H1 (cell line): ENCODE measurements at places on chromosomes 7 and 10.

DNA sequence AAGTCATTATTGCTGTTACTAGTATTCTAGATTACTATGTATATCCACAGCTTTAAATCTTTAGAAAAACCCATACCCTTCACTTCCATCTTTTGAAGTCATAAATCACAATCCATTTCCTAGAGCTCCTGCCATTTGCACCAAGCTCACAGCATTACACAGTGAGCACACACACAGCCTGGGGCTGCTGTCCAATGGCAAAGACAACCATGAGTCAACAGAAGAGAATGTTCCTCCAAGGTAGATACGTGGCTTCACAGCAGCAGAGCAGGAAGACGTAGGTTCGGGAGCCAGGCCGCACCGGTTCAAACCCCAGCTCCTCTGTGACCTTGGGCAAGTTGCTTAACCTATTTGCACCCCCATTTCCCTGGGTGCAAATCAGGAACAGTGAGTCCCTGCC is 234.6 kb downstream of the DIP2C start:
- no peak for DNase-seq

DNA sequence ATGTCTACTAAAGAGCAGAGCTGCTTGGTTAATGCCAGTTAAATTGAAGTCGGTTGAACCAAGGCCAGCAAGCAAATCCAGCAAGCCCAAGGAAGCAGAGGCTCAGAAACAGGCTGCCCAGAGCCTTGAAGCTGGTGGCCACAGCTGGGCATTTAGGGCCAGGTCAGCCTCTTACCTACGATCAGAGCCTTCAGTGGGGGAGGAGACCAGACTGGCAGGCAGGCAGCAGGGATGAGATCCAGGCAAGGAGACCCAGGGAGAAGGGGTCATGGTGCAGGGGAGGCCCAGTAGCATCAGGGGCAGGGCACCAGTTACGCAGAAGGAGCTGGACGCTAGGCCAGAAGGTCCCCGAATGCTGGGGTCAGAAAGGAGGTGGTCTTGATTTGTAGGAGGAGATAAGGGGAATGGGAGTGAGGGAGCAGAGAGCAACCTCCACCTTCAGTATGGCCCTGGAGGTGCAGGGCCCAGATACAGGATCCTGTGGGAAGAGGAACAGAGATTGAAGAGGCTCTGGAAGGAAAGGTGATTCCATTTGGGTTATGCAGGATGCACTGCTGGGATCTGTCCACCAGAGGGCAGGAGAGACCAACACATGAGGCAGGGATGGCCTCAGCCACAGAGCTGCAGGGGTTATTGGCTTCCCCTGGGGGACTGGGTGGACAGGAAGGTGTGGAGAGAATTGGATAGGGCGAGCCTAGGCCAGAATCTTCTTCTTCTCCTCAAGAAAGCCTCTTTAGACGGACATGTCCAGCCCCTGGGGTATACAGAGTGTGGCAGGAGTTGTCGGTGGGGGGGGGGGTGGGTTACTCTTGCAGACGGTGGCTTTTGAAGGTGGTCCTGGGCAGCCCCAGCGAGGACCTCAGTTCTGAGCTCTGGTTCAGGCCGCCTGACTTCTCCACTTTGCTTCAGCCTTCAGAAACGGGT is 132.6 kb upstream of the PODXL start:
- peak; percentile 95 for DNase-seq

DNA sequence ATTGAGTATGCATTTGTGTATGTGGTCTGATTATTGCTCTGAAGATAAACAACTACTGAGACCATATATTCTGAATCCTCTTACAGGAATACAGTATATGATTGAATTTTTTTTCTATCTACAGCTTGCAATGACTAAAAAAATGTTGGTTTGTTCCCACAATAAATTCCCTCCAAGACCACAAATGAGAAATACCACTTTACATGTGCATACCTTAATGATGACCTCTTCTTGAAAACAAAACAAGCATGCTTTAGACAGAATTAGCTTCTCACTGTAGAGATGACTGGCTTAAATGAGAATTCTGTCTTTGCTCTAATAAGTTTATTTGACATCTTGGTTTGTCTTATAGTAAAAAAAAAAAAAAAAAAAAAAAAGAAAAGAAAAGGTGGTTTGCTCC is 241.5 kb downstream of the PCDH15 start:
- no peak for DNase-seq

DNA sequence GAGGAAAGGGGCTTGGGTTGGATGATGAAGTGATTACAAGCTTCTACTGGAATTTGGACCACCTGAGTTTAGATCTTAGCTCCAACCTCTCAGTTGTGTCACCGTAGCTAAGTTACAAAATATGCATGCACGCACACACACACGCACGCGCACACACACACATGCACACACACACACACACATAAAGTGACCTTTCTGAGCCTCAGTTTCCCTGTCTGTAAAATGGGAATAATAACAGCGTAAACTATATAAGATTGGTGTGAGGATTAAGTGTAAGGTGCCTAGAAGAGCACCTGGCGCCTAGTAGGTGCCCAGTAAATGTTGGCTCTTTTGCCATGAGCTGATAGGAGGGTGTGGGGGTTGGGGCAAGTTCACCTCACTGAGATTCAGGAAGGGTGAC is 12.6 kb upstream of the AQP1 start:
- DNase-seq = no peak

GRCh38 chr7:68789597-68789996 is 808.7 kb upstream of the AUTS2 start:
- no peak for DNase-seq

DNA sequence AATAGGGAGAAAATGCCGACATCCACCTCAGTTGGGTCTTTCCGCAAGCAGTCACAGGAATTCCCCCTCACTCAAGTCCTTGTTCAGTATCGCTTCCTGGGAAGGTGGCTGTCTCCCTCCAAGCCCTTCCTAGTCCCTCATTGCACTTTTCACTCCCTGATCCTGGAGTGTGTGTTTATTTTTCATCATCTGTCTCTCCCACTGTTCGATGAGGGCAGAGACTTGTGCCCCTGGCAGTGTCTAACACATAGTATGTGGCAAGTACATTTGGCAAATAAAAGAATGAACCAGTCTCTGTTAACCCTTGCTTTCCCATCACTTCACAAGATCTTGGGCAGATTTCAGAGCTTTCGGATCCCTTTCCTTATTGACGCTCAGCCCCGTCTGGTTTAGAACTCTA is 24.0 kb upstream of the CACUL1 start:
- DNase-seq = no peak

DNA sequence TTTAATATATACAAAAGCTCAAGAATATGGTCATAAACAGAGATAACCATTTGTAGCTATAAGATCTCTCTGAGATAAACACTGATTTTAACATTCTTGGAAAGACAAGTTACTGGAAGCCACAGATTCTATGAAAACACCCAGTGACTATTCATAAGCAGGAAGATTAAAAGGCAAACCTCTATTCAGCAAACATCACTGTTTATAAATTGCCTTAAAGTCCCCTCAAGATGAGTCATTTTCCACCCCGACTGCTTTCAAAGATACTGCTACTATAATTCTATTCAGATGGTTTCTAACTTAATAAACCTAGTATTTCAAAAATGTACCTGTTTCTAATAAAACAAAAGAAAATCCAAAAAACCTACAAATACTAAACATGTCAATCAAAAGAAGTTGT is 21.0 kb downstream of the TM9SF3 start:
- DNase-seq = no peak

GRCh38 chr10:95297402-95297801 is 6.6 kb upstream of the PDLIM1 start:
- DNase-seq = no peak

DNA sequence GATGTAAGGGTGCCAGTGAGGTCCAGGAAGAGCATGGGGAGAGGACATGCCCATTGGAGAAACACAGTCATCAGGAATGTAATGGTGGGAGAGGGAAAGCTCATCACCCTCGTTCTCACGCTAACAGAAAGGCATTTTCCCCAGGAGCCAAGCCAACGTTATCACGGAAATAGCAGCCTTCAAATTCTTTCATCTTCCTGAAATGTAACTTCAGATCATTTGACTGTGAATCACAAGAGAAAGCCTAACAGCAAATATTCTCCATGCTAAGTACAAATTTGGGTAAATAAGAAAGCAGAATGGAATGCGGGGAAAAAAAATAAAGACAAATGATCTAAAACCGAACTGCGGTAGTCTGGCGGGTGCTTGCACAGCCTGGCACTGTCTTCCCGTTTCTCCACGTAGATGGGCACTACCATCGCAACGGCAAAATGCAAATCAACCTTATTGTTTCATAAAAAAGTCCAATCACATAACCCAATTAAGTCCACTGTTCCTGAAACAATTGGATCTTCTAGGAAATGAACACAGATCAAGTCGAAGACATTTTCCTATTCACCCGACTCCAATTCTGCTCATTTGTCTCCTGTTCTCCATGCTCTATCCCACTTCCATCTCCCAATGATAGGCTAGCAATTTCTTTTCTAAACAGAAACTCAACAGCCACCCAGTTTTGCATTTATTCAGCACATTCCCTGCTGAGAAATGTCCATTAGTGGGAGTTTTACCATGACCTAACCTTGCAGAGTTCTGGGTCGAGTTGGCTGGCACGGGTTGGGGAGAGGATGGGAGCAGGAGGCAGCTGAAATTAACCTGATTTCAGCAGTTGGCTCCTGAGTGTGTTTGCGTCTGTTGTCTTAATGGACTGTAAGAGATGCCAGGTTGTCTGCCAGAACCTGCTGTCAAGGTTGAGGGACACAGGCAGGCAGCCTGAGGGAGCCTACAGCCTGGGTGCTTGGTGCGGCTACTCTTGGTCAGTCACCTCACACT is 74.6 kb upstream of the FRMD4A start:
- no peak for DNase-seq

GRCh38 chr7:16261100-16261499 is 160.2 kb downstream of the CRPPA start:
- DNase-seq = no peak

- DNase-seq = no peak
These were observed 4.8 kb downstream of the NUB1 start for GRCh38 chr7:151346470-151346769.

DNA sequence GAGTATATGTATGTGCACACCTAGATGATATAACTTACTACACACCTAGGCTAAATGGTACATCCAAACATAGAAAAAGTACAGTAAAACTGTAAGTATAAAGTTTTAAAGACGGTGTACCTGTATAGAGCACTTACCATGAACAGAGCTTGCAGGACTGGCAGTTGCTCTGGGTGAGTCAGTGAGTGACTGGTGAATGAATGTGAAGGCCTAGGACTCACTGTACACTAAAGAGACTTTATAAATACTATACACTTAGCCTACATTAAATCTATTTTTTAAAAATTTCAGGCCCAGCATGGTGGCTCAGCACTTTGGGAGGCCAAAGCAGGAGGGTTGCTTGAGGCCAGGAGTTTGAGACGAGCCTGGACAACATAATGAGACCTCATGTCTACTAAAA is 195.3 kb downstream of the FZD1 start:
- DNase-seq = no peak

- no peak for DNase-seq
These were observed 59.4 kb downstream of the ST7 start for GRCh38 chr7:117012696-117013095.

GRCh38 chr7:50339990-50340500 is 35.5 kb downstream of the IKZF1 start:
- DNase-seq = no peak

GRCh38 chr10:115093286-115093775 is at the start of gene ATRNL1:
TSS of gene ATRNL1 (plus strand) at chr10:115093365. CDS start at chr10:115093751, 386 bp downstream.
- DNase-seq = peak; percentile 82

DNA sequence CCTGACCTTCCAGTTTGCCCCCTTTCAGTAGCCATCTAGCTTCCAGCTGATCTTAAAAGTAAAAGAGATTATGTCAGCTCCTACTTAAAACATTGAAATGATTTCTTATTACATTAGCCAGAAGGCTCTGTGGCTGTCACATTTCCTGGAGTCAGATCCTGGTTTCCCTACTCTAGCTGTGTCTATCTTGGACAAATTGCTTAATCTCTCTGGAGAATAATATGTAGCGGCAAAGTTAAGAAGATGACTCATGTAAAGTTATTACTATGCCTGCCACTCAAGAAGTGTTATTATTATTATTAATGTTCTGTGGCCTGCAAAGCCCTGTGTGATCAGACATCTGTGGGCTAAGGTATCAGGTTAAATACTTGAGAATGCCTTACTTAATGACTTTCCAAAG is 107.2 kb downstream of the RUNDC3B start:
- DNase-seq = no peak

GRCh38 chr10:44384601-44385025 is 284 bp downstream of the CXCL12 start:
- no peak for DNase-seq

- no peak for DNase-seq
These were observed 676 bp upstream of the GPR146 start for GRCh38 chr7:1043552-1044188.

- no peak for DNase-seq
These were observed 67.7 kb downstream of the TRIM24 start for GRCh38 chr7:138527746-138528223.

GRCh38 chr10:13340068-13340467 is 8.0 kb downstream of the SEPHS1 start:
- DNase-seq = no peak

DNA sequence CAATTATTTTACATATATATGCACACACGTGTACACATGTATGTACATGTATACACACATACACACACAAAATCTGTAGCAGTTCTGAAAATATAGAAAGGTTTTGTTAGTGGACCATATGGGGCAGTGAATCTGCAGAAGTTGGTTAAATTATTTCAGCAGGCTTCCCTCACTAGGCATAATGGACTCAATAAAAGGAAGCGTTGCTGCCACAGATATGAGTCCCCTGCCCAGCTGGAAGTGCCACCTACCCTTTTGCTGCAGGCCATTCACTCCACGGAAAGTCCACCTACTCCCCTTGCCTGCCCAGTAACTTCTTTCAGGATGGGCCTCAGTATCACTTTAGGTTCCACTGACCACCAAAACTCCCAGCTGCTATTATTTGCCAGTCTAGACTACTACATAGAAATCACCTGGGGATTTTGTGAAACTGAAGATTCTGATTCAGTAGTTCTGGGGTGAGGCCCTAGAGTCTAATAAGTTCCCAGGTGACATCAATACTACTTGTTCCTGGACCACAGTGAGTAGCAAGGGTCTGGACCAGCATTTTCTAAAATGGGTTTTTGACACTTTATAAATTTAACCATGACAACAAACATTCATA is 29.3 kb upstream of the CROT start:
- DNase-seq = no peak

GRCh38 chr10:69428165-69428564 is 11.4 kb upstream of the TACR2 start:
- DNase-seq = no peak

DNA sequence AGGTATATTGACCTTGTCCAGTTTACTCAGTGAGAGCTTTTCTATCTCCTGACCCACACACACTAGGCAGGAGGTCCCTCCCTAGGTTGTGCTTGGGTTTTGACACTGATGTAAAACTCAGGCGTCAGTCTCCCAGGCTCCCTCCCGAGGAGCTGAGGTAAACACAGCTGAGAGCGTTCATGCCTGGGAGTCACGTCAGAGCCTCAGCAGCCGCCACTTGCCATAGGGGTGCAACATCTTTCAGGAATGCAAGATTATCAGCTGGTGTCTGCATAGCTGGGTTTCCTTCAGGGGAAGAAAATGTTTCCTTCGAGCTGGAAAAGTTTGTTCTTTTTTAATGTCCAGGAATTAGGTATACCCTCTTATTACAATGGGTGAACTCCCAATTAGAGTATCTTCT is 70.6 kb downstream of the FGFR2 start:
- DNase-seq = no peak
